ENCODE measurements at places on chromosomes 7 and 10.

DNA sequence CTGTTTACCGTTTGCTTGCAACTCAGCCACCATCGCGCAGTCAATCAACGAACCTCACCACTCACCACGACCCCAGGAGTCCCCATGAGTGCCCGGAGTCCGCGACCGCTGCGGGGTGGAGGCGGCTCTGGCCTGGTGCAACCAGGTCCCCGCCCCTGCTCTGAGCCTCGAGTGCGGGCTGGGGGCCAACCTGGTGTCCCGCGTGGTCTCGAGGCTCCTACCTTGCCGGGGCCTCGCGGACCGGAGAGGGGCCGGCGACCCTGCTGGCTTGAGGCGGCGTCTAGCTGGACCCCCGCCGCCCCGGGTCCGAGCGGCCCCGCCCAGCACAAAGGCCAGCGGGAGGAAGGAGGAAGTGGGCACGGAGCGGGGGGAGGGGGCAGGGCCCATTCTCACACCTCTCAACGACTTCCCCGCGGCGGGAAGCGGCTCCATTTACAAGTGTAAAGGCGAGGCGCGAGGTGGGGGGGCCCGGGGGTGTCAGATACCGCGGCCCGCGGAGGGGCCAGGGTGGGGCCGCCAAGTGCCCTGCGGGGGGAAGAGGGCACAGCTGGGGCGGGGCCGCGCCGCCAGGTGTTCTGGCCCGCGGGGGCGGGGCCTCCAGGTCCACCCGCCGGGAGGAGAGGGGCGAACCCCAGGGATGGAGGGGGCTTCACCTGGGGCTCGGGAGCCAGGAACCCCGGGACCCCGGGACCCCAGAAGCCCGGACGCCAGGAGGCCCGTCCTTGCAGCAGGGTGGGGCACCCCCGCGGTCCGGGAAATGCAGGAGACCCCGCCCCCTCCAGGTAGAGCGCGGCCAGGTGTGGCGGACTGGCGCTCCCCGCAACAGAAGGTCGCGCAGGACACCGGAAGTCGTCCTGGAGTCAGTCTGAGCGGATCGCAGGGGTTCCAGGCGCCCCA lies 8.6 kb downstream of the CTBP2 start:
- DNase-seq = no peak

- no peak for DNase-seq
Observed at GRCh38 chr10:35770817-35771355, 128.8 kb upstream of the FZD8 start.

DNA sequence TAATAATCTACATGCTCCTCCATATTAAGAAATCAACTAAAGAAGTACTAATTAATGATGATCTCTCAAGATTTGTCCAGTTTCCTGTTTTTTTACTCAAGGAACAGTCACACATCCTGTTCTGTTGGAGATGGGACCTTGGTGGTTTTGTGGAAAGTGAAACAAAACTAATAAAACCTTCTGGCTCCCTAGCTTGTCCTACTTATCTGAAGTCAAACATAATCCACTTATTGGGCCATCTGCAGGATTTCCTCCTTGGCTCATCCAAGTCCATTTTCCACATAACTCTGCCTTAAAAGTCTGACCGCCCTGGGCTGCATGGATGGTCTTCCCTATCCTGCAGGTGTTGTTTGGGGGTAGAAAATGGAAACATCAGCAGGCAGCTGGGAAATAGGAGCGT lies 39.4 kb upstream of the TARP start:
- DNase-seq = no peak

GRCh38 chr10:112137154-112137987 lies 46.2 kb downstream of the GPAM start:
- DNase-seq = peak; percentile 73

DNA sequence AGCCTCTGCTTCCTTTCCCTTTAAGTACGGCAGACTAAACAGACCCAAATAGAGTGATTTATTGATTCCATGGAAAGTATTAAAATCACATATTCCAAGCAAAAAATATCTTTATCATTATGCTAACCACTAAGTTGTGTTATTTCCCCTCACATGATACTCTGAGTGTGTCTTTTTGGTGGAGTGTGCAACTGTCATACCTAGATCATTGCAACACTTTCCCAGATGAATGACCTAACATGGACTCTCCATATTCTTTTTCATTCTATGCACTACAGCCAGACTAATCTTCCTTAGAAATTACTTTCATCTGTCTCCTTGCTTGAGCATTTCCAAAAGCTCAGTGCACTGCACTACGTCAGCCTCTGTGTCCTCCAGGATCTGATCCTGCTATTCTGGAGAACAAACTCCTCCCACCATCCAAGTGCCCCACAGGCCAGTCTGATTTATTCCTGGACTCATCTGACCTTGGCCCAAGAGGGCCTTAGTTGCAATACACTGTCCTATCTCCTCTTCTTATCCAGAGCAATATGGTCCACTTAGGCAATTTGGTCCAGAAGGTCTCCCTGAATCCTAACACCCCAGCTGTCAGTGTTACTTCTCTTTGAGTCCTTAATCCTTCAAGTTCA lies 263.3 kb upstream of the KLF6 start:
- DNase-seq = no peak

- no peak for DNase-seq
Observed at GRCh38 chr7:157485361-157485831, 148.6 kb downstream of the DNAJB6 start.

GRCh38 chr7:18754766-18755165 lies 259.2 kb downstream of the HDAC9 start:
- peak; percentile 47 for DNase-seq

DNA sequence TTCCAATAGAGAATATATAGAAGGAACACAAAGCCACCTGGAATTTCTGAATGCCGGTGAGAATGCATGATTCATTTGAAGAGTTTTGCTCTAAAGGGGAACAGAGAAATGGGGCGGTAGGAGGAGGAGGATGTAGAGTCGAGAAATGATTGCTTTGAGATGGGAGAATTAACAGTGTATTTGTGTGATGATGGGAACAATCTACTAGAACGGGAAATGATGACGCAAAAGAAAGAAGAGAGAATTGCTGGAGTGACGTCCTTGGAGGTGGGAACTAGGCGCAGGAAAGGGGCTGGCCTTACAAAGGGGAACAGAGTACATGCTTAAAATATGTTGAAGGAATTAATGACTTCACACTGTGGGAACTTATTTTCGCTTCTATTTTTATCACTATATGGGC lies 188.1 kb downstream of the SDHAF3 start:
- no peak for DNase-seq

DNA sequence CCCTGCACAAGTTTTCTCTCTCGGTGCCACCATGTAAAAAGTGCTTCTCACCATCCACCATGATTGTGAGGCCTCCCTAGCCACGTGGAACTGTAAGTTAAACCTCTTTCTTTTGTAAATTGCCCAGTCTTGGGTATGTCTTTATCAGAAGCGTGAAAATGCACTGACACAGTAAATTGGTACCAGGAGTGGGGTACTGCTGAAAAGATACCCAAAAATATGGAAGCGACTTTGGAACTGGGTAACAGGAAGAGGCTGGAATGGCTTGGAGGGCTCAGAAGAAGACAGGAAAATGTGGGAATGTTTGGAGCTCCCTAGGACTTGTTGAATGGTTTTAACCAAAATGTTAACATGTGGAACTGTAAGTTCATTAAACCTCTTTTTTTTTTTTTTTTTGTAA lies 15.6 kb upstream of the SLC13A1 start:
- DNase-seq = no peak

DNA sequence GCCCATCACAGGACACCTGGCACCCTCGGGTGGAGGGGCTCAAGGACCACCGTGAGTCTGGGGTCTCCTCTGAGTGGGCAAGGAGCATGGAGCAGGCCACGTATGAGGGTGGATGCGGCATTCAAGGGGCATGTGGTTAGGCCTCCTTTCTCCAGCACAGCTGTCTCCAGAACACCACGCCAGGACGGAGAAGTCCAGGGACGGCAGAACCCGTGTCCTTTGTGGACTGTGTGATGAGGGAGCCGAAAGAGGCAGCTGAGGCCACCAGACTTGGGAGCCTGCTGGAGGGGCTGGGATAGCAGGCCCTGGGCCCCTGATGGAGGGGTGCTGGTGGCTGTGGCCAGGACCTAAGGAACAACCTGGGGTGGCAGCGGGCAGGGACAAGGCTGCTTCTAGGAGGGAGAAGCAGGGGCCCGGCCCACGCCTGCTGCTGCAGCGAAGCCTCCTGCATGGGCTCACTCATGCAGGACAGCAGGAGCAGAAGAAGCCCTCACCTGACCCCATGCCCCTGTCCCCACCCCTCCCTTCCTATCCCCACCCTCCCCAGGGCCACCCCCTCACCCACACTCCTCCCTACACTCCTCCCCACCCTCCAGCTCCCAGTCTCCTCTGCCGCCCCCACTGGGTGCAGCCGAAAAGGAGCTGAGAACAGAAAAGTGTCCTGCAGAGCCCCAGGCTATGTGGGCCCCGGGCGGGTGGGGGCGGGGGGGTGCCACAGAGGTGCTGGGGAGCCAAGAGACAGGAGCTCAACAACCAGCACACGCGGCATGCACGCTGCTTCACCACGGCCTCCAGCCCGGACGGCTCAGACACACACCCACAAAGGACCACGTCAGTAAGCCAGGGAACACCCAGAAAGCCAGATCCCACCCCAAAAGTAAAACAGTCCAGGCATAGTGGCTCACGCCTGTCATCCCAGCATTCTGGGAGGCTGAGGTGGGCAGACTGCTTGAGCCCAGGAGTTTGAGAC lies 29.7 kb downstream of the ZFAND2A start:
- DNase-seq = no peak

DNA sequence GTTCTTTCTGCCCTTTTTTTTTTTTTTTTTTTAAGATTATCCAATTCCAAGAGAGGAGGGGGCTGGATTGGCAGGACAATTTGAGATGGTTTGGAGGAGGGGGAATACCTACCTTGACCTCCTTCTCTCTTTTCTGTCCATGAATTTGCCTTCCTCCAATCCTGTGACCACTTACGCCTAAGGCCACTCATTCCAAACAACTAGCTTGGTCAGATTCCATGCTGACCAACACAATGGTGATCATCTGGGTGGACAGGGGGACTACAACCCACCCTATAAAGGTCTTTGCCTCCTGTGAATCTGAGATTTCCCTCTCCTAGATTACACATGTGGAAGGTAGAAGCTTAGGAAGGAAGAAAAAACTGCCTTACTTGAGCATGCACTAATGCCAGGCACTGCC lies 2.3 kb upstream of the LDB1 start:
- DNase-seq = no peak

GRCh38 chr10:82278401-82279182 lies 403.6 kb downstream of the NRG3 start:
- no peak for DNase-seq

- DNase-seq = peak; percentile 53
Observed at GRCh38 chr10:21527598-21528235, 2.2 kb upstream of the SKIDA1 start.

DNA sequence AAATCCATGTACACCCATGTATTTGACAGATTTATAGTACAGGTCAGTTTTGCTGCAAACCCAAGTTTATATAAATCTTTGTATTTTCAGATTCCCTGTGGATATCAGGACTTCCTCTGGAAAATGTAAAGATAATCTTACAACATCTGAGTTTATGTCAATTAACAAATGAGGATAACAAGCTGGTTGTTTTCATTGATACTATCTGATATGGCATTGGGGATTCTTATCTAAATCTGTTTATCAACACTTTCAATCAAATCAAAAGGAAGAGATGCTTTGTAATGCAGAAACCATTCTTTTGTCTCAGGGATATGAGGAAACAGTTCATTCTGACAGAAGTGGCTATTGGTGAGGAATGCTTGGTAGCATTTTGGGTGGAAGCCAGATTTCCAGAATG lies 64.9 kb upstream of the FAM204A start:
- no peak for DNase-seq

- no peak for DNase-seq
Observed at GRCh38 chr7:38171623-38172391, 6.2 kb upstream of the STARD3NL start.

- peak; percentile 26 for DNase-seq
Observed at GRCh38 chr10:115948465-115948864, 324.5 kb downstream of the GFRA1 start.

GRCh38 chr10:25048450-25048849 lies 32.0 kb downstream of the THNSL1 start:
- DNase-seq = no peak

DNA sequence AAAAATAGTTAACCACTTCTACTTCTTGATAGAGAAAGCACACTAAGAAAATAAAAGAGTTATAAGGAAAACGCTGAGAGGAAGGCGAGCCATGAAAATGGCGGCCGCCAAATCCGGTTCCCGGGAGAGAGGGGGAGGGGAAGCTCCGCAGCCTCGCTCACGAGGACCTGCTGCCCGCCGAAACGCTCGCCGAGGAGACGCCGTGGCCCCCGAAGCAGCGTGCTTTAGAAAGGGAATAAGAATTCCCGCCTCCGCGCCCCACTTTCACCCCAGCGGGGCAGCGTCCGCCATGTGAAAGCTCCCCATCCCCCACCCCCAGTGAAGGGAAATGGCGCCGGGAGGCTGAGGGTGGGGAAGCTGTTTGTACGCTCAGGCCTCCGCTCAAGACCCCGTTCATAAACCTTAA lies 505 bp downstream of the HNRNPA2B1 start:
- peak; percentile 54 for DNase-seq

GRCh38 chr10:37479469-37479868 lies 354.1 kb downstream of the ANKRD30A start:
- no peak for DNase-seq

- DNase-seq = peak; percentile 77
Observed at GRCh38 chr10:5070648-5071410, 23.4 kb upstream of the AKR1C3 start.

DNA sequence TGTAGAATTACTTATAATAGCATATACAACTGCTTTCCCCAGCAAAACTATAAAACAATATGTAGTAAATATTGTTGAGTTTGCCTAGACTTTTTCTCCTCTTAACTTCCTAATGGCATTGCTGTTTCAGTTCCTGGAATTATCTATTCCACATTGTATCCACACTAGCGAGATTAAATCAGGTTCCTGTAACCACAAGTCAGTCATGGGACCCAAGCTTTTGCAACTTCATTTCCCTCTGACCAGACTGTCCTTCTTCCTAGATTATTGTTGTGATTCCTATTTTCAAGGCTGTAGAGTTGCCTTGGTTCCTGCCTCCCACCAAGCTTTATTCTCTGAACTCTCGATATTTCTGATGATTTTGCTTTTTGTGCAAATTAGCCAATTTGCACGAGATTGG lies 173.3 kb upstream of the ZNF804B start:
- no peak for DNase-seq

GRCh38 chr7:25196132-25196896 lies 32.0 kb downstream of the NPVF start:
- no peak for DNase-seq

GRCh38 chr7:6238309-6238925 lies 34.0 kb downstream of the CYTH3 start:
- no peak for DNase-seq

GRCh38 chr10:43865265-43866135 lies 216.8 kb upstream of the ZNF32 start:
- peak; percentile 74 for DNase-seq

- DNase-seq = no peak
Observed at GRCh38 chr7:92250603-92251002, 4.8 kb downstream of the ANKIB1 start.
